ENCODE measurements at places on chromosomes 11 and 22.

DNA sequence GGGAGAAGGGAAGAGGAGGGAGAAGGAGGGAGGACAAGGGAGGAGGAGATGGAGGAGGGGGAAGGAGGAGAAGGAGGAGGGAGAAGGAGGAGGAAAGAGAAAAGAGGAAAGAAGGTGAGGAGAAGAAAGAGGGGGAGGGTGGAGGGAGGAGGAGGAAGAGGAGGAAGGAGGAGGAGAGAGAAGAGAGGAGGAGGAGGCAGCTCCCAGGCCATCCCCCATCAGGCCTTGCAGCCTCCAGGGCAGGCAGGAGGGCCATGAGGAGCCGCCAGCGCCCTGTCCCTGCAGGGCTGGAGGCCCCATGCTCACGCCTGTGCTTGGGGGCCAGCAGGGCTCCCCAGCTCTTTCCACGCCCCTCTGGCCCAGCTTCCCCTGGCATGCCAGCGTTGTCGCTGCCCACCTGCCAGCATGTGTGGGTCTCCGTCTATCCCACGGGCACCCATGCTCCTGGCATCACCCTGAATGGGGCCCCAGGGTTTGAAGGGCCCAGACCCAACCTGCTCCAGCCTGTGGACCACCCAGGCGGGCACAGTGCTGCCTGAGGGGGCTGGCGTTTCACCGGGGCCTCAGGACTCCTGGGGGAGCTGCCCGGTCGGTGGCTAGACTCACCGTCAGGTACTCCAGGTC, 5.2 kb downstream of the TSPAN32 start:
- no peak for DNase-seq

- no peak for DNase-seq
Observed at GRCh38 chr22:19843857-19844376, 10.8 kb downstream of the GNB1L start.

- DNase-seq, result no peak
Observed at GRCh38 chr11:120179057-120179672, 31.7 kb upstream of the OAF start.

DNA sequence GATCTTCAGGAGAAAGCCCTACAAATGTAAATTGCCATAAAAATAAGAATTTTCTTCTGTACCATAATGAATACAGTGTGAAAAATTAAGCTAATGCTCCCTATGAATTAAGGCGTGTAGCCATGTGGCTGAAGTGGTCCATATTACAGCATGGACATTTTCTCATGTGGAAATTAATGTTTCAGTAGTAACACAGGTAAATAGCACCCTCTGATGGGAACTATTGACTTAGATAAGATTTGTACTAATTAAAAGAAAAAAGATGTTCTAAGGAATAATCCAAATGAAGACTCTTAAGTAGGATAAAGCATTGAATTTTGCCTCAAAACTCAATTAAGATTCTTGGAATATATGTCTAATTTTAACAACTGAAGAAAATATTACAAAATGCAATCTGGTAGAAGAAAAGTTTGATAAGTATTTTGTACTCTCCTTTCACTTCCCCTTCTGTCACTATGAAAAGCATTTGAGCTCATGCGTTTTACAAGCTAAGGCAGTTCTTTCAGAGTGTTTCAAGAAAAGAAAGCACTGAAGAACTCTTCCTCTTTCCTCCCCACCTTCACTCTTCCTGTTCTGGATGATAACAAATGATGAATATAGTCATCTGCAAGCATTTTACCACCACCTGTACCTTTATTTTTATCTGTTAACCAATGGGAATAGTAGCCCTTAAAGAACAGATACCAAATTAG, 9.9 kb upstream of the OR8D2 start:
- peak; percentile 2 for DNase-seq

- no peak for DNase-seq
Observed at GRCh38 chr11:10116588-10116987, 177.4 kb downstream of the SBF2 start.

- DNase-seq, result no peak
Observed at GRCh38 chr11:128546916-128547315, 40.4 kb downstream of the ETS1 start.

GRCh38 chr11:28696591-28696990, 588.4 kb downstream of the METTL15 start:
- no peak for DNase-seq

DNA sequence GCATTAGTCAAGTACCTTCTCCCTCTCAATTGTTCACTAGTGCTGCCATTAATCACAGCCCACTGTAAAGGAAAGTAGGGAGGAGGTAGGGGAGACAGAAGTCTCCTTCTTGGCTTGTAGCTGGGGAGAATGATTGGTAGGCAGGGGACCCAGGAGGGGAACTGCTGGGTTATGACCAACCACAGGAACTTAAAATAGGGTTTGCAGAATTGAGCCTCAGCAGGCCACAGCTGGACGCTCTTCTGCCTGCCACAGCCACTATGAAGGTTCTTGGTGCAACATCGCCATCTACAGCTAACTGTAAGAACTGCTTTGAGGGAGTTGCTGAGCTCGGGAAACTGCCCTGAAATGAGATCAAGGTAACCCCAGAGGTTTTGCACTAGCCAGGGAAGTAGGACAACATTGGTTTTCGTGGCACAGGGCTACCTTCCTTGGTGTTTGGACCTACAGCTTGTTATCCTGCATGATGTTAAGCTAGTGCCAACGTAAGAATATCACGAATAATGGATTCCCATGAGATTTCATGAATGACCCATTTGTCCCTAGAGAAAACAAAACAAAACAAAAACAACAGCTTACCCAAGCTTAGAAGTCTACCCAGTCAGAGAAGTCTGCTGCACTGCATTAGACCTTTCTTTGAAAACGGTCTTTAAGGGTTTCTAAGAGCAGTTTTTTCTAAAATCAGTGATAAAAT, 787.1 kb upstream of the API5 start:
- peak; percentile 82 for DNase-seq

- DNase-seq, result peak; percentile 71
Observed at GRCh38 chr11:31045335-31045734, 324.2 kb downstream of the DCDC1 start.

GRCh38 chr11:9600644-9601036, 27.2 kb downstream of the WEE1 start:
- DNase-seq, result no peak

GRCh38 chr11:66951927-66952337, 6.3 kb downstream of the PC start:
- DNase-seq, result no peak

DNA sequence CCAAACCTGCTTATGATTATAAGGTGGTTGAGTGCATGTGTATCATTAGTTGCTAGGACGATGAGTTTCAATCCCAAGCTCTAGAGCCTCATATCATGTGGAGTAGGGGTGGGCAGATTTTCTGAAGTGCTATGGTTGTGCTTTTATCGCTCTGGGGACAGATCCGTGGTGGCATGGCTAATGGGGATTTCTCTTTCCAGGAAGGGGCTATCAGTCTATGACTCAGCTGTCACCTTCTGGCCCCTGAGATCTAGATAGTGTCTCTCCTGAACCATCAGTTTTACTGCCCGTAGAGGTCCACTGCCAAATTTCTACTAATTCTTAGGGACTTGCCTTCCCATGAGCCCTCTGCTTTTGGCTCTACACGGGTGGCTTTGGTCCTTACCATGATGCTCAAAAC, 51.8 kb downstream of the FDX1 start:
- DNase-seq, result no peak

- no peak for DNase-seq
Observed at GRCh38 chr11:32115446-32115845, 24.6 kb downstream of the RCN1 start.

DNA sequence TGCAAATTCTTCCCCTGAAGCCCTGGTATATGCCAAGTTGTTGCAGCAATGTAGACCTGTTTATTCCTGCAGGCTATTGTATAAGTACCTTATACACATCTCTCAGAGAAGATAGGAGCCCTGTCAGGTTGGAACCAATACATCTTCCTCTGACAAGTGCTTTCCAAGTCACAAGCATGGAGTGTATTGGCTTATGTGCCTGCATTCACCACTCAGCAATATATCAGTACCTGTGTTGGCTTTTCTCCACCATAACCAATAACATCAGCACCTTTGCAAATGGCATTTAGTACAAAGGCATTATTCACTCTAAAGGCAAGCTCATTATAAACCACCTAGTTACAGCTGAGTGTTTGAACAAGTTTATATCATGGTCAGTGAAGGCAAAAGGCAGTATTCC, 611.7 kb upstream of the CNTN5 start:
- DNase-seq, result no peak

- peak; percentile 84 for DNase-seq
Observed at GRCh38 chr22:38753948-38754750, 1.6 kb downstream of the SUN2 start.

GRCh38 chr11:64058494-64058893, 22.8 kb downstream of the FLRT1 start:
- no peak for DNase-seq

- DNase-seq, result no peak
Observed at GRCh38 chr11:134663506-134664313, 251.7 kb upstream of the B3GAT1 start.

DNA sequence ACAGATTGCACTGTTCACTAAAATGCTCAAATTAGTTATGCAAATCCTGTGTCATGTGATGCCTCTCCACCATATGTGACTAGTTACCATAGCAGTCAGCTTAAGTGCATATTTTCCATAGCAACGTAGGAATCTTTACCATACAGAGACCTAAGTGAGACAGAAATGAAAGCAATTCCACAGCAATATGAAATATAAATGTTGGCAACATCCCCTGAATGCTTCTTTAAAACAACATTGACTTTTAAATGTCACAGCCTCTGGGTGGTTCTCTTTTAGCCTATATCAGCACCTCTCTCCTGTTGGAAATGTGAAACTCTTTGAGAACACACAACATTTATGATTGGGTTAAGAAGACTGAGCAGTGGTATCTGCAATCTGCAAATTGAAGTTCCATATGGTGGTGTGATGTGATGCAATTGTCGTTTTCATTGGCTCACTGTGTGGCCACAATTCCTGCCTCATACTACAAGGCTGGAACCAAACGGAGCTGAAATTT, 814.6 kb downstream of the DLG2 start:
- no peak for DNase-seq

DNA sequence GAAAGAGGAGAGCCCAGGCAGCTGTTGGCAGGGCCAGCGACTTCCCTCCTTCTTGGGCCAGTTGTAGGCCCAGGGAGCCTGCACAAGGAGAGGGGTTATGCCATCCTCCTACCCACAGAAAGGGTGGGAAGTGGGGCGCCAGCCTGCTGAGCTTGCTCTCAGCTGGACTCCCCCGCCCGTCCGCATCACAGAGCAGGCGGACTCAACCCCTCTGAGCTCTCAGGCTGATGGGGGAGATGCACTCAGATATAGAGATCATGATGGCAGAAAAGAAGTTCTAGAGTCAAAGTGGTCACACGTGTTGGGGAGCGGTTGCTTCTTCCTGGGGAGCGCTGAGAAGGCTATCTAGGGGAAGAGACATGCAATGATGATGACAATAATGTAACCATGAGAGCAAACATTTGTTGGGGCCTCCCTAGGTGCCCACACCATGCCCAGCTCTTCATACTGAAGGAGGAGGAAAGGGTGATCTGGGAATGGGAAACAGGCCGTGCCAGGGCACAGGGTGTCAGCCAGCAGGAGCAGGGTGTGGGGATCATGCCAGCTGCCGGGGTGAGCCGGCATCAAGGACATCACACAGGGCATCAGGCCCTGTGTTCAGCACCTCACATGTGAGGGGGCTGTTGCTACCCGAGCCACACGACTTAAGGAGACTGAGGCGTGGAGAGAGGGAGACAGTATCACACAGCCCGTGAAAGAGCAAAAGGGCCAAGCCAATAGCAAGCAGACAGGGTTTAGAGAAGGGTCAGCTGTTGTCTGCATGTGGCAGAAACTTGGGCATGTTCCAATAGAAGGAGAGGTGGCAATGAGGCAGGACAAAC, 7.7 kb downstream of the SLC35E4 start:
- DNase-seq, result no peak

GRCh38 chr22:25651332-25652085, 87.0 kb downstream of the GRK3 start:
- DNase-seq, result no peak

DNA sequence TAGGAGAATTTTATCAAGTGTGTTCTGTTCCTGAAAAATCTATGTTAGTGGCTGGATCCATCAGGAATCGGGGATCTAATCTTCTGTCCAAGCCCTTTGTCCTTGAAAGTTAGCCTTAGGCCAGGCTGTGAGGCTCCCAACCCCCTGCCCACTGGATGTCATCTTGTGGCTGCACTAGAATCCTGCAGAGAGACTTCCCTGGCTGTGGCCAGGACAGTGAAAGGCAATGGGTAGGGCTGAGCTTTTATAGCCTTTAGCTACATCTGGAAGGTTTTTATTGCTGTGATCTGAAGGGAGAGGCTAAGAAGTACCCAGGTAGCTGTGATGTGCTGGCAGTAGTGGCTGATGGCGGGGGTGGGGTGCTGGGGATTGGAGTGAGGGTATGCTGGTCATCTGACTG, 2.1 kb downstream of the OAF start:
- no peak for DNase-seq

- DNase-seq, result no peak
Observed at GRCh38 chr11:131108760-131109159, 192.5 kb upstream of the SNX19 start.

GRCh38 chr11:124718801-124719200, 20.9 kb upstream of the NRGN start:
- DNase-seq, result no peak

- no peak for DNase-seq
Observed at GRCh38 chr22:36211237-36211861, 9.7 kb upstream of the APOL4 start.

- peak; percentile 90 for DNase-seq
Observed at GRCh38 chr11:61021661-61022212, 50.3 kb downstream of the CD6 start.

GRCh38 chr11:47992959-47993820, 12.8 kb downstream of the PTPRJ start:
- no peak for DNase-seq

DNA sequence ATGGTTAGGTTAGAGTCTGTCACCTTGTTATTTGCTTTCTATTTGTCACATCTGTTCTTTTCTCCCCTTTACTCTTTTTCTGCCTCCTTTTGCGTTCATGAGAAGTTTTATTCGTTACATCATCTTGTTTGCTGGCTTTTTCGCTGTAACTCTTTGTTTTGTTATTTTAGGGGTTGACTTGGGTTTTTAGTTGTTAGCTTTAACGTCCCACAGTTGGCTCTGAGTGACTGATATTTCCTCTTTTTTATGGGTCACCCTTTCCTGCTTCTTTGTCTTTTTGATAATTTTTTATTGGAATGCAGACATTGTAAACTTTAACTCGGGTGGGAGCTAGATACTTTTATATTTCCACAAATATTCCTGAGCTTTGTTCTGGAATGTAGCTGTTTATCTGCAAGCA, 13.3 kb upstream of the TNNT3 start:
- DNase-seq, result no peak

All from GM23338 (cell line).